ENCODE measurements at places on chromosomes 2 and 18.

- DNase-seq = no peak
Measured at GRCh38 chr2:26126074-26126473, 46.8 kb upstream of the GAREM2 start.

GRCh38 chr2:185291035-185291647 is 447.5 kb upstream of the FSIP2 start:
- DNase-seq = no peak

- DNase-seq = no peak
Measured at GRCh38 chr2:39718483-39718882, 52.8 kb downstream of the TMEM178A start.

DNA sequence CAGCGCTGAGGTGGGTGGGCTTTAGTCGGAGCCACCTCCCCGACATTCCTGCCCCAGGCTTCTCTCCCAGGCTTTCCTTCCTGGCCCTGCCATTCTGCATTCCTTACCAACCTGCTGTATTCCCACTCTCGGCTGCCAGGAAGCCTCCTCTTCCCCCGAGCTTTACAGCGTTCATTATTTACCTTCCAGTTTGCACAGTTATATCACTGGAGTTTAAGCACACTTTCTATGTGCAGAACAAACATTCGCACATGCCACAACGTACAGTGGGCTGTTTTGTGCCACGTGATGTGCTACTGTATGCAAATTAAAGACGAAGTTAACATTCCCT is 246.3 kb downstream of the SOX11 start:
- no peak for DNase-seq

DNA sequence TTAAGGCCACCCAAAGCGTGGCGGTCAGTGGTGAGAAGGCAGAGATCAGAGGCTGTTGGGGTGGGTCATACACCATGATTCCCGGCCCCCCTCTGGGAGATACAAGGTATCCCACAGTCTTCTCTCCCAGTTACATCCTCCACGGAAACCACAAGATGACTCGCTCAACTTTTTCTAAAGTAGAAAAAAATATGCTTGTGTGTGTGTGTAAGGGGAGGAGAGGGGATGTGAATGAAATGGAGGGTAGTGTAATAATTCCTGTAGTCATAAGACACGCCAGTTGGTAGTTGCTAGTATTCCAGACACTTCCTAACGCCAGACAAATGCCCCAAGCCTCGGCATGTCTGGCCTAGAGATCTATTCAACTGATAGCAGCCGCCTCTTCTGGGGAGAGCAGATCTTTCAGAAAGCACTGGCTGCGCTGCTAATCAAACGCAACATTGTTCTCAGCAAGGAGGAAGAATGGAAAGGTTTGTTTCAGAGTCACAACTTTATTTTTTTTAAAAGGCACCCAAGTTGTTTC is 143.5 kb downstream of the TGIF1 start:
- DNase-seq = no peak

GRCh38 chr2:134628453-134628852 is 90.3 kb downstream of the TMEM163 start:
- no peak for DNase-seq

- no peak for DNase-seq
Measured at GRCh38 chr2:219457784-219458369, 23.2 kb downstream of the SPEG start.

- no peak for DNase-seq
Measured at GRCh38 chr18:48974304-48975119, 23.7 kb upstream of the SMAD7 start.

- DNase-seq = no peak
Measured at GRCh38 chr2:172600557-172601008, 44.7 kb downstream of the PDK1 start.

GRCh38 chr2:217471319-217471718 is 531.5 kb downstream of the TNS1 start:
- DNase-seq = no peak

DNA sequence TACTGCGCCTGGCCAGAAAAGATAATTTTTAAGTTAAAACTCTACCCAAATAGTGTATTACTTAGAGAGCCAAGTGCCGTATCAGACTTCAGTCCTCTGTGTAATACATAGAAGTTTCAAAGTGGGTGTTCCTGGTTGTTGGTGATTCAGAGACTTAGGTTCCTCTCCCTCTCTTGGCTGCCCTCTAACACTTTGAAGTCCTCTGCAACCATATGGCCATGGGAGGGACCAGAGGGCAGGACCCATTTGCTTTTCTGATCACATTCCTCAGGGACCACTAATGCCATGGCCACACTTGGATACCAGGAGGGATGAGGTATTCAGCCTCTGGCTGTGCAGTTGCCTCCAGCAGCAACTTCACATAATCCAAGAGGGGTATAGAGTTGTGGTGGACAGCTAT is 131.5 kb downstream of the CAPN13 start:
- no peak for DNase-seq

DNA sequence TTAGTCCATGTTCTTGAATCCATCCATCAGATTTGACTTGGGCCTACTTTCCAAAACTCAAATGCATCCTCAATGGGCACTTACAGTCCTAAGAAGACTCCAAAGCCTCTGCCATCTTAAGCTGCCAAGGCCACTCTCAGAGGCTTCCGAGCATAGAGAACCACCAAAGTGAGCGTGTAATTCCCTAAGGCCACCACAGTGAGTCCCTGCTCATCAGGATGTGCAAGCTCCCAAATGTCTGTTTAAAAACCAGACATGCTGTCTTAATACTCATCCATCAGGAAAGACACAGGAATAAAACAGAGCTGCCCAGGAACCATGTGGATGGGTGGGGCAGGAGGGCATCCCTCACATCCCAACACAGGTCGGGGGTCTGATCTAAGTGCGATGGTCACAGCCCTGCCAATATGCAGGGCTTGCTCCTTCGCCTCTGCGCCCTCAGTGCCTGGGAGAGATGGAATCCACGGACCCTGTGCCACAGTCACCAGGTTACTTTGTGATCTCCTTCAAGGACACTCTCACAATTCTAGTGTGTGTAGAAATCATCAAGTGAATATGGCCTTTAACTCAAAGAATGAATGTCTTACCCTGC is 80.4 kb downstream of the POLR1A start:
- DNase-seq = no peak

- no peak for DNase-seq
Measured at GRCh38 chr2:102318437-102318836, 7.1 kb downstream of the IL1RL1 start.

GRCh38 chr2:126975671-126976655 is 77.3 kb downstream of the TEX51 start:
- no peak for DNase-seq

- no peak for DNase-seq
Measured at GRCh38 chr2:237451643-237452469, 35.2 kb upstream of the MLPH start.

- DNase-seq = no peak
Measured at GRCh38 chr2:184769686-184770085, 171.4 kb downstream of the ZNF804A start.

DNA sequence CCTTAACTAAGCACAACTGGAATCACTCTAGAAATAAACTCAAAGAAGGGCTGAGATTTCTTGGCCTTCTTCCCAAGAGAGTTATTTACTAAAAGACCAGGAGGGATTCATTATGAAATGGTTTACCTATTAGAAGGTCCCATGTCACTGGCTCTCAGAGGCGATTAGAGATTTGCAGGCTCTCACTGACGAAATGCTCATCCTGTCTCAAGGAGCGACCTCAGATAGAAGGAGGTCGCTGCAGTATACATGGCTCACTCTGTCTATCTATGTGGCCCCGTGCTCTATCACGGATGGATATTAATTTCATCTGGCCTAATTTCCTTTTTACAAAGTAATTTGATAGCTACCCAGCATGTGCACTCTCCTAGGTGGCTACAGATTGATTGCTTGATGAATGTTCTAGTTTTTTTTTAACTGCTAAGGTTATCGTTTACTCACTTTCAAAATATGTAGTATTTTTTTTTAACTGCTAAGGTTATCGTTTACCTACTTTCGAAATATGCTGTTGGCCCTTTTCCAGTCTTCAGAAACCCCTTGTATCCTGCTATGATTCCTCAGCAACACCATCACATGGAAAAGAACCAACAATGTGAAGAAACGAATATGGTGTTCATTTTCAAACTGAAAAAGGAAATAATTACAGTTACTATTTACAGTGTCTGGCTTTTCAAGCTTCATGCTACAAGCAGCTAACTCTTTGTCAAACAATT is 9.1 kb downstream of the SMIM21 start:
- DNase-seq = no peak
